ENCODE measurements at places on chromosomes 13 and 19.

GRCh38 chr19:47886010-47886559, at the start of gene SULT2A1:
Gene SULT2A1 (minus strand): TSS chr19:47886315. CDS start chr19:47886257, 58 bp downstream.
- DNase-seq: no peak

GRCh38 chr13:107847406-107847805, 367.9 kb downstream of the LIG4 start:
- DNase-seq: no peak

GRCh38 chr13:110706570-110707372, 855 bp upstream of the CARS2 start:
- no peak for DNase-seq

DNA sequence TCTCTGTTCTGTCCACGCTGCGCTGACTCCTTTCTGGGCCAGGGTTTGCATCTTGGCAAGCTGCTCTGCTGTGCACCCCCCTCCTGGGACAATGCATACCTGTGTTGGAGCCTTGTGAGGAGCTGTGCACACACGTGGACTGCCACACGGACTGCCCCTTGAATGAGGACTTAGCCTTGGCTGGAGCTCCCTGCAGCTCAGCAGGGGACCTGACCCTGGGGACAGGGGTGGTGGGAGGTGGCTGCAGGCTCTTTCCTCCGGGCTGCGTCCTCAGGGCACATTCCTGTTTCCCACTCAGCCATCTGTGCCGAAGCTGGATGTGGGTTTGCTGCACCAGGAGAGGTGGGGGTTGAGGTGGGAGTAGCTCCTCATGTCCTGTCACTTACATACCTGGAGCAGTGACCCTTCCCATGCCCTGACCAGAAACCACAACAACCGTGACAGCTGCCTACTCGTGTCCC, 8.2 kb downstream of the RAB11B start:
- DNase-seq: no peak

DNA sequence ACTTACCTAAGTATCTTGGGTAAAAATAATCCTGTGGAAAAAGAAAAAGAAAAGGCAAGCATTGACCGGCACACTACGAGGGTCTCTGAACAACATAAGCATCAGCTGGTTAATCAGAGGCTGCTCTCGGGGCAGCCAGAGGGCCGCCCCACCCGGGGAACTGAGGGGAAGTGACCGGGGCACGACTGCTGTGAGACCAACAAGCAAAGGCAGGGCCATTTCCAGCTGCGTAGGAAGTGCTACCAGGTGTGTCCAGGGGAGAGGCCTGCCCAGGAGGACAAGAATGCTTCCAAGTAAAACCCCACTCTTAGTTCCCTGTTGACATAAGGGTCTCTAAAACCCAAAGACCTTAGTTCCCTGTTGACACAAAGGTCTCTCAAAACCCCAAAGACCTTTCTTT, 15.9 kb downstream of the GAS6 start:
- no peak for DNase-seq

DNA sequence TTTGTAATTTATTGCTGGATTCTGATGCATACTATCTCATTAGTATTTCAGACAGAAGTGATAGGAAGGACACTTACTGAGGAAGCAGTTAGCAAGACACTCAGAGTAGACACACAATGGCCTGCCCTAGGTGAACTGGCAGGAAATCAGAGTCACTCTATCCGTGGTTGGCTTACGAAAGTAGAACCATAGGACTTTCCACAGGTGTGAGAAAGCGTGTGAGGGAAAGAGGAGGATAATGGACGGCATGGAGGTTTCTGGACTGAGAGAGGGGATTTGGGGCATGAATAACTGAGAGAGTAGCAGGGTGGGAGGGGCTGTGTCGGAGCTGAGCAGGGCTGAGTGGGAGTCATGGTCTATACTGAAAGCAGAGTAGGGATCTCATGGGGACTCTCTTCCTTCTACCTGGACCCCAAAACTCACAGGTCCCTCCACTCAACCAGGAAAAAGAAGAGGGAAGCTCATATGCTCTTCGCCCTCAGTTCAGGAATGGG, 18.7 kb upstream of the EID2 start:
- no peak for DNase-seq

DNA sequence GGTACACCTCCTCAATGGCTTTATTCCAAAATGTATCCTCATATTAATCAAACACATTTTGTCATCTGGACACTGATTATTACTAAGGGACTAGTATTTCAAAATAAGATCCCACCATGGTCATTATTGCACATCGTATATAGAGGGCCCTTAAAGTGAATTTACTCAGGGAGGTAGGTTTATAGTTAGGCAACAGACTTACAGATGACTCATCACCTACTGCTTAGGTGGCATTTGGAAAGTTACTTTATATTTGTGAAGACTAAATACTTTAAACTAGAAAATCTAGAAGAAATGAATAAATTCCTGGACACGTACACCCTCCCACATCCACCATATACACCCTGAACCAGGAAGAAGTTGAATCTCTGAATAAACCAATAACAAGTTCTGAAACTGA, 353.0 kb downstream of the KCTD12 start:
- DNase-seq: no peak

DNA sequence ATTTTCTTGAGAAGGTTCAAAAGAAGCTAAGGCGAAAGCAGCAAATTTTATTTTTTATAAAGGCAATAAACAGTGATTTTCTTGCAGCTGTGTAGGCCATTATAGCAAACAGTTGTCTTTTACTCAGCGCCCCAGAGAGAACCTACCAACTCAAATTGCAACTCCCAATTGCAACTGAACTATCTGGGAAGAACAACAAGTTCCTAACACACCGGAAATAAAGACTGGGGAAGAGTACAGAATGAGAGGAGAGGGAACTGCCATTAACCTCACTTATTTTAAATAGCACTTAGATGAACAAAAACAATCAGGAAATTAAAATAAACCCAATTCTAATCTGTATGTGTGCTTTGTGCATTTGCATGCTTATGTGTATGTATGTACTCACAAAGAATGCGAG, 171.1 kb downstream of the KCTD12 start:
- DNase-seq: no peak

- DNase-seq: no peak
Observed at GRCh38 chr19:34316741-34317301, 48.2 kb upstream of the GPI start.

DNA sequence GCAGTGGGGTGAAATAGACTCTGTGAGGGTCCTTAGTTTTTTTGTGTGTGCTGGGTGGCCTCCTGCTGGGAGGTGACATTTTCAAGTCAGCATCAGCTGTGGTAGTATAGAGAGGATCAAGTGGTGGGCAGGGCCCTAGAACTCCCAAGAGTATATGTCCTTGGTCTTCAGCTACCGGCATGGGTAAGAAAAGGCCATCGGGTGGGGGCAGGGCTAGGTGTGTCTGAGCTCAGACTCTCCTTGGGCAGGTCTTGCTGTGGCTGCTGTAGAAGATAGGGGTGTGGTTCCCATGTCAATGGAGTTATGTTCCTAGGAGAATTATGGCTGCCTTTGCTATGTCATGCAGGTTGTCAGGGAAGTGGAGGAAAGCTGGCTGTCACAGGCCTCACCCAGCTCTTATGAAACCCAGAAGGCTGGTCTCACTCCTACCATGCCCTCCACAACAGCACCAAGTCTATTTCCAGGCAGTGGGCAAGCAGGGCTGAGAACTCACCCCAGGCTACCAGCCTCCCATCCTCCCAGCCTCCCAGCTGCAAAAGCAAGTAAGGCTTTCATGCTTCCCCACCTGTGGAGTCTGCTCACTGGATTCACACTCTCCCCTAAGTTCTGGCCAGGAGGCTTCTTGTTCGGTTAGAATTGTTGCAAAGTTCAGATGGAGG, 130.6 kb upstream of the SOX1 start:
- no peak for DNase-seq

DNA sequence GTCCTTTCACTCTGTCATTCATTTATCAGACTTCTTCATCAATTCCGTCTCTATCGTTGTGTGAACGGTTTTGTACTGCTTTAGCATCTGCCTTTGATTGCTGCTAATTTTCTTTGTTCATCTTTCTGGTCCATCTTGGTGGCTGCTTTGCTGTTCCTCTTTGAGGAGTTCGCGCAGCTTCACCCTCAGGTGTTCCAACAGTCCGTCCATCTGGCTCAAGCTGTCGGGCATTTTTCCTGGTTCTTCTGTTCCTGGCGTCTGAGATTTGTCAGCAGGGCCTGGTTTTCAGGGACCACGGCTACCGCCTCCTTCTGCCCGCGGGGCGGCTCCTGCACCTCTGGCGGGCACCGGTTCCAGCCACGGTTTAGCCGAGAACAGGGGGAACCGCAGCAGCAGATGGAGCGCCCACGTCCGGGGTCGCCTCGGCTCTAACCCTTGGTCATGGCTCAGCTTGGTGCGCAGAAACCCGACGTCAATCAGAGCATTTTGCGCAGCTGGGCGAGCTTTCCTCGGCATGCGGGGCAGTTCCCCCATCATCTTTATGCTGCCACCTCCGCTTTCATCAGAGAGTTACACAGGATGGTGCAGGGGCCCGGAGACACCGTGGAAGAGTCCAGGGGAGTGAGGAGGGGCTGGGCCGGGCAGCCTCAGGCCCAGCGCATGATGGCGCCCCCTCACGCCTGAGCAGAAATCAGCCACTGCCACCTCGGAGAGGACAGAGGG, 89.5 kb downstream of the ZNF100 start:
- DNase-seq: no peak

GRCh38 chr19:54415208-54415900, at the start of gene TTYH1:
Gene TTYH1 (plus strand): TSS chr19:54415464. CDS start chr19:54415553, 89 bp downstream.
- DNase-seq: no peak

- DNase-seq: no peak
Observed at GRCh38 chr13:89205856-89206520, 1534.8 kb downstream of the SLITRK5 start.

DNA sequence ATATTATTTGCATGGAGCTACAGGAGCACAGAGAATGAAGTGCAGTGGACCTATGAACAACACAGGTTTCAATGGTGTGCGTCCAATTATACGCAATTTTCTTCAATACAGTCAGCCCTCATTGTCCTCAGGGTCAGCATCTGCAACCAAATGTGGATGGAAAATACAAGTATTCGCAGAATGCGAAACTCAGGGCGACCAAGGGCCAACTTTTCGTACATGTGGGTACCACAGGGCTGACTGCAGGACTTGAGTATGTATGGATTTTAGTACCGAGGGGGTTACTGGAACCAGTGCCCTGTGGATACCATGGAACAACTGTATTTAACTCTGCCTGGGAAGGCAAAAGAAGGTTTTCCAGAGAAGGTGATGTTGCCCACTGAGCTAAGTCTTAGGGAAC, 10.2 kb downstream of the LCP1 start:
- DNase-seq: no peak

DNA sequence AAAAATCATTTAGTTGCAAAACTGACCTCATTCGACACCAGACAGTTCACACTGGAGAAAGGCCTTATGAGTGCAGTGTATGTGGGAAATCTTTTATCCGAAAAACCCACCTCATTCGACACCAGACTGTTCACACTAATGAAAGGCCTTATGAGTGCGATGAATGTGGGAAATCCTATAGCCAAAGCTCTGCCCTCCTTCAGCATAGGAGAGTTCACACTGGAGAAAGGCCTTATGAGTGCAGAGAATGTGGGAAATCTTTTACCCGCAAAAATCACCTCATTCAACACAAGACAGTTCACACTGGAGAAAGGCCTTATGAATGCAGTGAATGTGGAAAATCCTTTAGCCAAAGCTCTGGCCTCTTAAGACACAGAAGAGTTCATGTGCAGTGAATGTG, 7.1 kb upstream of the ZNF134 start:
- no peak for DNase-seq

- DNase-seq: peak; percentile 16
Observed at GRCh38 chr19:16527971-16528521, 14.2 kb downstream of the CHERP start.

- DNase-seq: no peak
Observed at GRCh38 chr13:28796938-28797257, 23.2 kb upstream of the MTUS2 start.

DNA sequence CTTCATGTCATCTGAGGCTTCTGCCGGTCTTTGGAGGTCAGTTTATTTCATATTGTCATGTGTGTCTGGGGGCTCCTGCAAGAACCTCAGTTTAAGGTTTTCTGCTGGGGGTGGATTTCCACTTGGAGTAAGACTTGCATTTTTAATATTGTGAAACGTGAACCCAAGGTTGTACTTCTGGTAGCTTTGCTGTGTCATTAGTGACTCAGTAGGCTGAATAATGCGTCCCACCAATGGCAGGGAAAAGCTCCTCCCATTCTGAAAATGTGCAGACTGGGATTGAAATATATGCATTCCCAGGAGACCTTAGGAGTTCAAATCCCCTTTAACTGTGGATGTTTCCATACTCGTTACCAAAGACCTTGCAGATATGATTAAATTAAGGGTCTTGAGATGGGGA, 46.2 kb downstream of the ING1 start:
- no peak for DNase-seq

- no peak for DNase-seq
Observed at GRCh38 chr13:46535825-46536224, 17.1 kb upstream of the LRCH1 start.

GRCh38 chr13:48159826-48160225, 64.9 kb upstream of the MED4 start:
- DNase-seq: no peak

- DNase-seq: no peak
Observed at GRCh38 chr13:31380715-31381114, 180.9 kb downstream of the B3GLCT start.

DNA sequence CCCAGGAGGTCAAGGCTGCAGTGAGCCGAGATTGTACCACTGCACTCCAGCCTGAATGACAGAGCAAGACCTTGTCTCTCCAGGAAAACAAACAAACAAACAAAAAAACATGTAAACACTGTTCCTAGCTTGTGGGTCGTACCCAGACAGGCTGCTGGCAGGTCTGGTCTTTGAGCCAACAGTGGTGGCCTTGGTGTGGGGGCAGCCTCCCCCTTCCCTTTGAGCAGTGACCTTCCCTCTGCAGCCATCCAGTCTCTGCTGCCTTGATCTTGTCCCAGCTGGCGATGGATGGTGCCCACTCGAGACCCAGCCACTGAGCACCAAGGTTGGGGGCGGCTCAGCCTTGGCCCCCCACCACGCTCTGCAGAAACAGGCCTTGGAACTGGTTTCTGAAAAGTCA, 143.3 kb downstream of the KDM4B start:
- DNase-seq: no peak
